ENCODE measurements at places on chromosomes 7 and 10. TPM values are rescaled to one million over a fixed set of nuclear protein-coding genes. Genes with fewer than 3 reads are reported as not detected.

Gene SPDYE1
- 0.07 TPM for polyA plus RNA-seq

Gene GET4
- polyA plus RNA-seq, result 20.5 TPM

GRCh38 chr7:31099451-31100444 lies 47.6 kb downstream of the ADCYAP1R1 start:
- no peak for DNase-seq

DNA sequence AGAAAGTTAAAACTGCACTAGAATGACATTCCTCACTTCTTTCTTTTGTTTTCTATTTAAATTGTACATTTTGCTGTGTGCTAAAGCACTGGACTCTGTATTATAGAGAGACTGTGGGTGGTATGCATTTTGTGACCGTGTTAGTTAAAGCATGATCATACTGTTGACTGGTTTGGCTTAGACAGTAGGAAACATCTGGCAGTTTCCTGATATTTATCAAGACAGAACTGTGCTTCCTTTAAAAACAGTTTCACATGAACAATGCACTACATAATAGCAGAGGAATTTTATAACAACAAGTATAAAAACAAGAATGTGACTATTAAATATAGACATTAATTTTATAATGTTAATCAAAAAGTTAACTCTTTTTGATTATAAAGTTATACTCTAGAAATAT lies 23.1 kb downstream of the GNG11 start:
- DNase-seq, result no peak

DNA sequence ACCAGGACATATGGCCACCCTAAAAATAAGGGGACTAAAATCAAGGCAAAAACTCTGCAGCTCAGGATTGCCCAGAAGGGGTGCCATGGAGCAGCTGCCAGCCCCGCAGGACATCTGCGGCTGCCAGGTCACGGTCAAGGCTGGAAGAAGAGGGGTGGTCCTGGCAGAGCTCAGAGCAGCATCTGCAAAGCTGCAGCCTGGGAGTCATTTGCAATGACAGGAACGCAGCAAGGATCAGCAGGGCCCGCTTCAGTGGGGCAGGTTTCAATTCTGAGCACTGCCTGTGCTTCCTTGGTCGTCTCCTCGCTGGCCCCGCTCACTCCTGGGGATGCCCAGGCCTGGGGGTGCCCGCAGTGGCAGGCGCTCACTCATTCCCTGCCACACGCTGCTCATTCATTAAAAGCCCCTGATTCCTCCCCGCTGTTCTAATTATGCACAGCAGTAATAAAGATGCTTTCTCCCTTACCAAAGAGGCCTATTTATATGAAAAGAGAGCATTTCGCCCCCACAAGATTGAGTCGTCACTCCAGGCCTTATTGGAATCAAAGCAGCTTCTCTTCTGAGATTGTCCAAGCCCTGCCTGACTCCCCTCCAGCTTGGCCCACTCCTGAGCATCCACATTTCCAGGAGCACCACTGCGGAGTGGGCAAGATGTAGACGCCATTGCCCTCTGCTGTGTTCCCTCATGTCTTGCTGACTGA lies 4.6 kb downstream of the HSPA12A start:
- no peak for DNase-seq

DNA sequence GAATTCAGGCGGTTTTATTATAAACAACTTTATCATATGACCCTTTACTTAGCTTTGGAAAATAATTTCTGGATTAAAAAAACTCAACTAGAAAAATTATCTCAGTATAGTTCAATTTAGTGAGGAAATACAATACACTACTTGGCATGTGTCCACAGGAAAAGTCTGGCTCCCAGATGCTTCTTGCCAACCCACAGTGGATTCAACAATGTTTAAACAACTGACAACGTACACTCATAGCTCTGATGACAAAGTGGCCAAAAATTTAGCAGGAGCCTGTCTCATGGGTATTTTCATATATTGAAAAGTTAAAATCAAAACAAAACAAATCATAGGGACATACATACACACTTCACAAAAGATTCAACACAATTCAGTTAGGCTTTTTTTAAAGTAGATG lies 158.8 kb downstream of the SKAP2 start:
- DNase-seq, result no peak

GRCh38 chr10:89351780-89352597 lies 24.2 kb downstream of the IFIT3 start:
- no peak for DNase-seq

DNA sequence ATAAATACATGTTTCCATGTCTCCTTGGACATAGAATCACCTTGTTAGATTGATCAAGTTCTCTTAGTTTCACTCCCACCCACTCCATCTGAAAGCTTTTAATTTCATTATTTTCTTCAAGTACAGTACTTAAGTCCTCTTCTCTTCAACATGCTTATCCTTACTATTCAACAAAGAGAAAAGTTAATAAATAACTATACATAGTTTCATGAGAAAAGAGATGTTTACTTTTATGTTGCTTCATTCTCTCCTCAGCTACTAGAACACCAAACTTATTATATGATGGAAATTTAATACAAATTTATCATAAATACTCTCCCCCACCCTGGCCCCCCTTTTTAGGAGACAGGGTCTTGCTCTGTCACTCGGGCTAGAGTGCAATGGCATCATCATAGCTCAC lies 33.5 kb downstream of the ASZ1 start:
- DNase-seq, result no peak
